Gastroesophageal sphincter (tissue), 4 donors: ENCODE measurements at places on chromosomes 2 and 18.

GRCh38 chr18:36650266-36650665 lies 178.5 kb downstream of the TPGS2 start:
- no peak for ATAC-seq

GRCh38 chr2:181554061-181554830 lies 97.1 kb downstream of the ITGA4 start:
- no peak for ATAC-seq

GRCh38 chr18:48037481-48038271 lies 107.2 kb upstream of the SMAD2 start:
- no peak for ATAC-seq

DNA sequence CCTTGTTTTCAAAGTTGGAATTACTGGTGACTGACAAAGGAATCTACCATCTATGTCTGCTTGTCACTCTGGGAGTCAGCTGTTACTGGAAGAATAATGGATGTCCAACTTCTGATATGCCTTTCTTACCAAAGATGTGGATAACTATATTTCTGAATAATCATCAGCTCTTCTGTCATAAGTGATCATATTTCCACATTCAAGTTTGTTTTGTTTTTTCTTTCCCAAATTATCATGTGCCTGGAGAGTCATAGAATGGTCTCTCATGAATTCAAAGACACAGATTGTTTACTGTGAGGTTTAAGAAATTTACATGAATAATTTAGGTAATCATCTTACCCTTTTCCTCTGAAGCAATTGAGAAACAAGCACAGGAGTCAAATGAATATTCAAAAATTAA lies 986.7 kb upstream of the CDH2 start:
- ATAC-seq, result no peak

GRCh38 chr2:98647636-98648035 lies 39.2 kb downstream of the UNC50 start:
- ATAC-seq, result no peak

DNA sequence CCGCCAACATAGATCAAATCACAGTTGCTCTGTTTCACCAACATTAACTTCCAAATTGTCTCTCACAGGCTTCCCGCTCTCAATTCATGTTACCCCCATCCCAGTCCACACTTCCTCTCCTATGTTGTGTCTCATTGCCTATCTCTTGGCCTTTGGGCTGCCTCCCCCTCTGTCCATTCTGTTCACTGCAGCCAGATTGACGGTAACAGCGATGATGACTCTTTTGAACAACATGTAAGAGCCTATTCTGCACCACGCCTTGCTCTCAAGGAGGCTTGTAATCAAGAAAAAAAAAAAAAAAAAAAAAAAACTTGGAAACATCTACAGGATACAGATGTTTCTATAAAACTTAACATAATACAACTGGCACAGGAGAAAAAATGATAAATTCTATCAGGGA lies 77.3 kb upstream of the RMDN2 start:
- no peak for ATAC-seq

DNA sequence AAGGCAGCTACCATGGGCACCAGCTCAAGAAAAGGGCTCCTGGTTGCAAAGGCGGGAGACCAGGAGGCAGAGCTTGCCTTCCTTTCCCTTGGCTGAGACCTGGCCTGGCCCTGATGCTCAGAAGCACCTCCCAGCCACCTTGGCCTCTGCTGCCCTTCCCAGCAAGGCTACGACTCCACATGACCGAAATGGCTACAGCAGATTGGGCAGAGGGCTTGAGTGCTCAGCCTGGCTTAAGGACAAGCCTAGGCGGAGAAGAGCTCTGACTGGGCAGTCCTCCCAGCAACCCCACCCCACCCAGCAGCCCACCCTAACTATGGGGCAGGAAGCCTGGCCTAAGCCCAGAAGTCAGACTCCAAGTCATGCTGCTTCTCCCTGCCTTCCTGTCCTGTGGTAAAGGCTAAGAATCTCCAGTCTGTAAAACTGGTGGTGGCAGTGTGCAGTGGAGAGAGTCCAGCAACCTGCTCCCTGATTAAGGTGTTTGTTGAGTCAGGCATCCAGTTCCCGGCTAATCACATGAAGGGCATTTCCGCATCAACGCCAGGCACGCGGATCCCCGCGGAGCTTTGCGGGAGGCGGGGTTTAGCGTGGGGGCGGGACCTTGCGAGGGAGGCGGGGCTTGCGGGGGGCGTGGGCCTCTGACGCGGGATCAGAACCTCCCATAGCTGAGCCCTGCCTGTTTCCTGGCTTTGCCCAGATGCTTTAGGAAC lies 256.0 kb downstream of the BCL11A start:
- ATAC-seq, result no peak

- no peak for ATAC-seq
These were observed 48.4 kb downstream of the TANK start for GRCh38 chr2:161208527-161209139.

DNA sequence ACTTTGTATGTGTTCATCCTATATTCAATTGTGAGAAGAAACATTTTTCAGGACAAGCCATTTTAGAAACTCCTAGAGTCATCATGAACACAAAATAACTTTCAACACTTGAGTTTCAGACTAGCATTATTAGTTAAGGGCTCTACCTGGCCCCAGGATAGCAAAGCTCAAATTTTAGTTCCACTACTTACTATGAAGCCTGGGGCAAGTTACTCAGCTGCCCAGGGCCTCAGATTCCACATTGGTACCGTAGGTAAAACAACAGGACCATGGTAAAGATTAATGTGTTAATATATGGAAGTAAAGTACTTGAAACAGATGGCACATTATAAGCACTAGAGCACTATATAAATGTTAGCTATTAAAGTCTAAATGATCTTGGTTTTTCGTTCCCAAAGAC lies 19.4 kb downstream of the MPPE1 start:
- no peak for ATAC-seq

- peak; percentile 99 for ATAC-seq
These were observed 57.9 kb upstream of the KCNE4 start for GRCh38 chr2:222993920-222994650.

DNA sequence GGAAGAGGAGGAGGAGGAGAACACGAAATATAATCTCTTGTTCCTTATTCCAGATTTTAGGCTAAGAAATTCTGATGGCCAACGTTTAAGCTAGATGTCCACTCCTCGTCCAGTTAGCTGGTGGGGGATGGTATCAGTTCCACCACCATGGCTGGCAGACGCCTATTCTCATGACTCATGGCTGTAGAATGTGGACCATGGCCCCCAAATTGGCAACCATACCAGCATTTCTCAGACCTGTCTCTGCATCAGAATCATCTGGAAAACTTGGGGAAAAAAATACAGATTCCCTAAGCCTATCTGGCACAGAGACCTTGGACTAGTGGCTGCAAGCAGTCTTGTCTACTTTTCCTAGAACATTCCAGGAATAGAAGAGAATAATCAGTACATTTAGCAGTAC lies 267.7 kb upstream of the SIX2 start:
- no peak for ATAC-seq

DNA sequence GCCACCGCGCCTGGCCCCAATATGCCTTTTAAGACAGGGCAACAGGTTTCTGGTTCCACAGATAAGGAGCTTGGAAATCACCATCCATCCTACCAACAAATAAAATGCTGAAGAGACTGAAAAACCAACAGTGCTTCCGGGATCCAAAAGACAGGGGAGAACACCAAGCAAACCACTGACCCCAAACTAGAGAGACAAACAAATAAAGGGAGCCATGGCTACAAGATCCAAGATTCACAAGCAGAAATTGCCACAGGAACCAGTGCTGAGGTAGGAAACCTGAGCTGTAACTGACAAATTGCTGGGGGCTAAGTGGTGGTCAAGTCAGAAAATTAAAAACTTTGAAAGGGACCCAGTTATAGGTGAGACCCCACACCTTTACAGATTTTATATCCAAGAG lies 76.5 kb downstream of the ROCK2 start:
- no peak for ATAC-seq

DNA sequence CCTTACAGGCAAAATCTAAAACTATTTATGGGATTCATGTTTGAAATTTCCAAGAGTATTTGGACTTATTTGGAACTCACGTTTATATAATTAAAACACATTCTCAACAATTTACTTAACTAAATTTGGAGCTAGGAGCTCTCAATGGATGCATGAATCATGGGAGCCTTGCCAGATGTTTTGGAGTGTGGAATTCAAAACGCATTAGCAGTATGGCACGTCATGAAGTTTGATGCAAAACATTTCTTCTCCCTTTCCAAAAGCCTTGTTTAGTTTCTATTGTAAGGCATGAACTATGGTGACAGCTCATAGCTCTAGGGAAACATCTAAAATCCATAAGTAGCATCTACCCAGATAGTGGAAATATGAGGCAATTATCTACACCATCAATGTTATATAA lies 701.6 kb downstream of the SATB2 start:
- ATAC-seq, result no peak

- ATAC-seq, result peak; percentile 15
These were observed 653 bp upstream of the ABI2 start for GRCh38 chr2:203327582-203327900.

- ATAC-seq, result no peak
These were observed 42.7 kb upstream of the ALK start for GRCh38 chr2:29963972-29964570.

DNA sequence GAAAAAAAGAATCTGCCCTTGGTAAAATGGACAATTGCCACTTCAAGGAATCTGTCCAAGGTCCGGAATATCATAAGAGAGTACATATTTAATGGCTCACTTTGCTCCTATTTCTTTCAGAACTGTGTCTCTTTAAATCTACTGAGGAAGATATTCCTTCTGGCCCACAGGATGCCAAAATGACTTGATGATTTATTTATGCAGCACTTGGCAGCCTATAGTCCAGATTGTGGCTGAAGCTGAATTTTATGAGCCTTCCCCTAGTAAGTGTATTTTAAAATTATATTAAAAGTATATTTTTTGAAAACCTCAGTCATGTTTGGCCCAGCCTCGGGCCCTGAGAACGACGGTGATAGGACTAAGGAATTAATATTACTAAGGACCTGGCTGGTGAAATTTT lies 465.1 kb upstream of the HNRNPA3 start:
- ATAC-seq, result no peak

DNA sequence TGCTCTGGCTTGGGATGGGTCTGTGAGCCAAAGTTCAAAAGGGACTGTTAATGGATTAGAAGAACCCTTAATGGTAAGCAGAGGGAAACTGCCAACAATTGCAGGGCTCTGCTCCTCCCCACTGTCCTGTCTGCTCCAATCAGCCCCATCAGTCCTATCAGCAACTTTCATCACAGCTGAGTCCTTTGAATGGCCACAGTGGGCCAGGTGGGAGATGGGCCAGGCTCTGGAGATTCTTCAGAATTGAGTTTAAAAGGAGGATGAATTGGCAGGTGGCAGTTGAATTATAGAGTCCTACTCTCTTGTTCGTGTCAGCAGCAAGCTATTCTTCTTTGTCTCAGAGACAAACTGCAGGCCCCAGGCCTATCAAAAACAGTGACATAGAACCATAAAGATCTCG lies 573.9 kb downstream of the EPHA4 start:
- ATAC-seq, result no peak

GRCh38 chr2:164777847-164778461 lies 63.7 kb downstream of the COBLL1 start:
- no peak for ATAC-seq

- ATAC-seq, result no peak
These were observed 41.6 kb downstream of the LPIN1 start for GRCh38 chr2:11787991-11788390.

DNA sequence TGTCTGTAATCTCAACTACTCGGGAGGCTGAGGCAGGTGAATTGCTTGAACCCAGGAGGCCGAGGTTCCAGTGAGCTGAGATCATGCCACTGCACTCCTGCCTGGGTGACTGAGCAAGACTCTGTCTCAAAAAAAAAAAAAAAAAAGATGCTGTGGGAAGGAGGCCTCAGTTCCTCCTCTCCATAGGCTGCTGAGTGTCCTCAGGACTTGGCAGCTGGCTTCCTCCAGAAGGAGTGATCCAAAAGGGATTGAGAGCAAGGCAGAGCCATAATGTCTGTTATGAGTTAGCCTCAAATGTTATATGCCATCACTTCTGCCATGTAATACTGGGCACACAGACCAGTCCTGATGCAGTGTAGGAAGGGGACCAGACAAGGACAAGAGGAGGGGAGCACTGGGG lies 6.6 kb upstream of the NPC1 start:
- no peak for ATAC-seq

- no peak for ATAC-seq
These were observed 382.9 kb downstream of the DSEL start for GRCh38 chr18:67133669-67134068.

- ATAC-seq, result no peak
These were observed 225.1 kb downstream of the ZNF385B start for GRCh38 chr2:179636100-179636980.

DNA sequence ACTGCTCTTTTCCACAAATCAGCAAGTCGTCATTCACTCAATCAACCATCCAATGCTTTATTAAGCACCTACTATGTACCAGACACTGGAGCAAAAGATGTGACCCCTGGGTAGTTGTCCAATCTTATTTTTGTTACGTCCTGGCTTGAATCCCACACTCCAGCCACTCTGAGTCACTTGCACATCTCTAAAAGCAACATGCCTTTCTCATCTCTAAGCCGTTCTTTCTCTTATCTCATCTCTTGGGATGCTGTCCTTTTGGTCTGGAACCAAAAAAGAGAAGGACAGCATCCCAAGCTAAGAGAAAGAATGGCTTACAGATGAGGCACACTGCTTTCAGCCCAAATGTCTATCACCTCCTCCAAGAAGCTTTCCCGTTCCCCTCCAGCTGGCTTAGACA lies 58.8 kb downstream of the RNF152 start:
- ATAC-seq, result no peak

- ATAC-seq, result no peak
These were observed 59.4 kb upstream of the MSTN start for GRCh38 chr2:190121971-190122370.
